NCI-H187 (cell line): ENCODE measurements at places on chromosomes 12 and 14.

DNA sequence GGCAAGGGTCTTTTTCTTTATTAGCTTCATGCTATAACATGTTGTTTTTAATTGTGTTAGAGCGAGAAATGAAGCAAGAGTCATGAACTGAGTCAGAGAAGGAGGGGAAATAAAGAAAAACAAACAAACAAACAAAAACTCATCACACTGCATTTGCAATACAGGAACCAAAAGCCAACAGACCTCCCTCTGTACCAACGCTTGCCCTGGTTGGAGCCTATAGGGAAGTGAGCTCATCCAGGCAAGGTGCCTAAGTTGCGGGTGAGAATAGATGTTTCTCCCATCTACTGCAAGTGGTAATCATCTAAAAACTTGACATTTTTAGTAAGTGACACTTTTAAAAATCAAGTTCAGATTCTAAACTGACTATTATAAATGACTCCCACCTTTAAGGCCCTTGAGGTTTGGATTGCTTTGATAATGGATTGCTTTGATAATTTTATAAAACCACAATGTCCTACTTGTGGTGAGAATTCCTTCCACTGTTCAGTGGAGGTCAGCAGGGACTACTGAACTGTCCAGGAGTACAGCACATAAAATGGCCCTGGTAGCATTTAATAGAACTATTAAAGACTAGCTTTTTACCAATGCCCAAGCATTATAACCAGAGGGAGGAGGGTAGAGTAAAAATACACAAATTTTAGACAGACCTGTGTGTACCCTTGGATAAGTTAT is 31.3 kb downstream of the SLC38A1 start:
- no peak for DNase-seq

DNA sequence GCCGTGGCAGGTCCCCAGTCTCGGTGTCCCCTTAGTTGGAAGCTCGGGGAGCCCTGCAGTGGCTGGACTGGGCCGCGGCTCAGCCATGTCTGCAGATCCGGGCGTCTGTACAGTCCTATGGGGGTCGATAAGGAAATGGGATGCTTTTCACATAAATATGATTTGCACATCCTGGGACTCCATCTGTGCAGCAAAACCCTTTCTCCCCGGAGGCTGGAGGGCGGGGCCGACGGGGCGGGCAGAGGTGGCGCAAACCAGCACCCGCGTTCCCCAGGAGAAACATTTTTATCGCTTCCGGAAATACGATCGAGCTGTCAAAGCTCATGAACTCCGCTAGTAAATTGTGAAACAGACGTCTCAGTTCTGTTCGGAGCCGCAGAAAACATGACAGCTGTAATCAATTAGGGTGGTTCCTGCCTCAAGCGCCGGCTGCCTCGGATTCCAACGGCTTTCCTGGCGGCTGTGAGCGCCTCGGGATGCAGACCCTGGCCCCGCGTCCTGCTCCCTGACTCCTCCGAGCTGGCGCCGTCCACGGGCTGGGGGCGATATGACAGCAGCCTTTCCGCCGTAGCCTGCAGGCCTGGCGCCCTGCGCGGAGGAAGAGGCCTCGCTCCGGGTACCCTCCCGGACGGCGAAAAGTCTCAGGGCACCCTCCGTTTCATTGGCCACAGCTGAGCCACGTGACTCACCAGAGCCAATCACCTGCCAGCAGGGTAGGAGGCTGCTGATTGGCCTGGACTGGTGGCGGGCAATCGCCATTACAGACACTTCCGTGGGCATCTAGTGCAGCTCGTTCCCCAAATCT is 23.0 kb downstream of the DIO3 start:
- DNase-seq, result no peak

DNA sequence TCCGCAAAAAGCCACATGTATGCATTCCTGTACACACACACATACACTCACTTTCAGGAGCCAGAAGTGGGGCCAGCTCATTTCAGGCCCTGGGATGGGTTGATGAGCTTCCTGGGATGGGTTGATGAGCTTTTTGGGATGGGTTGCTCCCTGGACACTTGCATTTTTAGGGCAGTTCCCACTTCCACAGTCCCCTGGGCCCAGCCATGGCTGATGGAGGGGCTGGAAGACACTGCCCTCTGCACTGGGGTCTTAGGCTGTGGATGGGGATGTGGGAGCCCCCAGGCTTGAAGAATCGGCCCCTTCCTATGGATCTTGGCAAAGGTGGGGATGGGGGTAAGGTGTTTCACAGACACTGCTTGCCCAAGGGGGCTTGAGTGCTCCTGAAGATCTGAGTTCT is 12.7 kb downstream of the ACVRL1 start:
- DNase-seq, result no peak

DNA sequence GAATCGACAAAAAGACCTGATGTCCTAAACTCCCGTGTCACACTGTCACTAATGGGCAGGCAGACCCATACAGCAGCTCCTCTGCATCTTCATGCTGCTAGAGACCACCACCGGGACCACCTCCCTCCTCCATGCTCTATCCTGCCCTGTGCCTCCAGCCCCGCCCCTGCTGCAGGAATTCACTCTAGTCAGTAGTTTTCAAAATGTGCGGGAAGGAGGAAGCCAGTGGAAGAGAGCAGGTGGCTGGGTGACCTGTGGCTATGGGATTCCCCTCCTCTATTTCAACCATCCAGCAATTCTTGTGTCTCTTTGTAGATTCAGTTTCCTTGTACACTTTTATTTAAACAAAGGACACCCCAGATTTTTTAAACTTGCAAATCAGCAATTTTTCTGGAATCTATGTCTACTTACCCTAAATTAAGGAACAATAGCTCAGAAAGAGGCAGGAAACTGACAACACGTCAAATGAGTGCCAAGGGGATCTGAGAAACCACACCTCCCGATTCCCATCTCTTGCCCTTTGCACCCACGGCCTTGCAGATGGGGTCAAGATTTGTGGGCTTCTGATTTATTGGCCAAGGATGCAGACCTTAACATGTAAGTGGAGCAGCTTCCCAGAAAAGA is 20.4 kb upstream of the MAP1LC3B2 start:
- DNase-seq, result no peak

DNA sequence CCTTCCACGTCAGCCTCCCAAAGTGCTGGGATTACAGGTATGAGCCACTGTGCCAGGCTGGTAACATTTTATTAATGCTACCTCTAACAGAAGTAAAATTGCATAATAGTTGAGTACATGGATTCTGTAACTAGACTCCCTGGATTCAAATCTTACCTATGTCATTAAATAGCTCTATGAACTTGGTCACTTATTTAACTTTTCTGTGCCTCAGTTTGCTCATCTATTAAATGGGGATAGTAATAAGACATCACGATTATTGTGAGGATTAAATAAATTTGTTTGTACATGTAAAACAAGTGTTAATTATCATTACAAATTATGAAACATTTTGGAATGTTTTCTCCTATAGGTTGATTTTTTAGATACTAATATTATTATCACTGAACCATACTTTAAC is 6.7 kb downstream of the ACTR6 start:
- no peak for DNase-seq

- no peak for DNase-seq
These were observed 97.7 kb downstream of the SETD3 start for GRCh38 chr14:99382781-99383471.

GRCh38 chr12:47874316-47874715 is 30.5 kb downstream of the VDR start:
- no peak for DNase-seq

- no peak for DNase-seq
These were observed 35.8 kb downstream of the PRMT8 start for GRCh38 chr12:3526776-3527175.

DNA sequence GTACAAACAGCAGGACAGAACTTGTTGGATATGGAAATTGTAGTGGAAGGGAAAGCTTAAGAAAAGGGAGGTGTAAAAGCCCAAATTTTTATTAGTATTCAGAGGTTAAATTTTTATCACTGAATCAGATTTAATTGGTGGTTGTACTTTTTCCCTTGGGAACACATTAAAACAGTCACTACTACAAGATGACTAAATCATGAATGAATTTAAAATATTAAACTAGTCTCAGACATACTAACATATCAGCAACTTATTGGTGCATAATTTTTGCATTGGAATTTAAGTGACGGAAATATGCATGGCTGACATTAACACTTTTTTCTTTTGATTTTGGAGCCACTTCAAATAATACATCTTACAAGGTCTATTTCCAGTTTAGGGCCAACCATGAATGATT is 27.6 kb downstream of the SAMD4A start:
- no peak for DNase-seq

DNA sequence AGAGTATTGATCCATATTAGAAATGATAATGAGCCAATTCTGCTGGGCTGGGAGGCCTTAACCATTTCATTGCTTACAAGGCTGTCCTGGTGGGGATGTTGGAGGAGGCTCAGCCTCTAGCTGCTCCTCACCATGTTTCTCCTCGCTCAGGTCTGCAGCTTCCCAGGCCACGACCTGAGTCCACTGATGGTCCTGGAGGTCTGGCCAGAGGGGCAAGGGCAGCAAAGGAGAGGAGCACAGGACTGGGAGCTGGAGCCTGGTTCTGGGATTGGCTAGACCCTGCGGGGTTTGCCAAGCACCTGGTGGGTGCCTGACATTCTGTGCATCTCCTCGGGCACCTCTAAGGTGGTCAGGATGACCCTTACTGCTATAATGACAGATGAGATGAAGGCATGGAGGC is 92.6 kb downstream of the KIF26A start:
- no peak for DNase-seq

DNA sequence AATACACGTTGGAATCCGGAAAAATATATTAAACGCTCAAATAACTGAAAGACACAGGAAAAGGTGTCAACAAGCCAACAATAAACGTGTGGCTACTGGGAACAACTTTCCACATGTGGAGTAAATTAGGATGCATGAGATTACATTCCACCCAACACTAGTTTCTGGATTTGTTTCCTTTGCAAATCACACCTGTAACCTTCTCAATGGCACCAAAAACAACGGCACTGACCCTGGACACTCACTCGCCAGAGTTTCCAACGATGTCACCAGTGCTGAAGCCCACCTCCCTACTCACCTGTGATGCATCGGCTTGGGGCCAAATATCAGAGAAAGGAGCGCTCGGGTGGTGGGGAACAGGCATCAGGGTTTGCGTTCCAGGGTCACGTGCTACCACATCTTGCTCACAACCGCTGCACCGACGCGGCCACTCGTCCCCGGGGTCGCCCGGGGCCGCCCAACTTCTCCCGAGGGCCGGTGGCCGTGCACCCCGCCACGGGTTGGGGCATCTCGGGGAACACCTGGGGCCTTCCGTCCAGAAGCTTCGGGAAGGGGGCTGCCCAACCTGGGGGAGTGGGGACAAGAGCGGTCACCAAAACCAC is 629 bp downstream of the PRDM4 start:
- DNase-seq, result no peak

DNA sequence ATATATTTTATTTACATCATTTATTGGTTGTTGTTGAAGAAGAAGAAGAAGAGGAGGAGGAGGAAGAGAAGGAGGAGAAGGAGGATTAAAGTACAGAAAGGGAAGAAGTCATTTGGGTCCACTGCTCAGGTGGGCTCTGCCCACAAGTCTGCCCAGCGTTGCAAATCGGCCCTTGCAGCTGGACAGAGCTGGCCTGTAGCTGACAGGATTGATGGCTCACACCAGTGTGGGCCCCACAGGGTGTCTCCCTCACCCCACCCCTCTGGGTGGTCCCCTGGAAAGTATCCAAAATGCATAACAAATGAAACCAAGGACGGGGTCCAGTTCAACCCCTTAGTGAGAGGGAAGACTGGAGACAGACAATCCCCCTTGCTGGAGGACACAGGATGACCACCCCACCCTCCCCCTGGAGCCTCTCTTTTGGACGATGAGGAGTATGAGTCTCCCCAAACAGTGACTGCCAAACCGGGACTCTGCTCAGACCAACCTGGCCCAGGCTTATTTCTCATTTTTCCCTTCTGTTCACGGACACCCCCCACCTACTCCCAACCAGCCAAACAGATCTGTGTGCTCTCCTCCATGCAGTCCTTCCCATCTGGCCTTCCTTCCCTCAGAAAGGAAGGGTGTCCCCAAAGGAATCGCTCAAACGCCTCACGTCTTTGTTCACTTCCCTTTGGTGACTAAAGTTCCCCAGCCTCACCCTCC is 17.7 kb downstream of the DPF3 start:
- DNase-seq, result no peak

- DNase-seq, result no peak
These were observed 2.3 kb downstream of the GNPNAT1 start for GRCh38 chr14:52789118-52789517.

DNA sequence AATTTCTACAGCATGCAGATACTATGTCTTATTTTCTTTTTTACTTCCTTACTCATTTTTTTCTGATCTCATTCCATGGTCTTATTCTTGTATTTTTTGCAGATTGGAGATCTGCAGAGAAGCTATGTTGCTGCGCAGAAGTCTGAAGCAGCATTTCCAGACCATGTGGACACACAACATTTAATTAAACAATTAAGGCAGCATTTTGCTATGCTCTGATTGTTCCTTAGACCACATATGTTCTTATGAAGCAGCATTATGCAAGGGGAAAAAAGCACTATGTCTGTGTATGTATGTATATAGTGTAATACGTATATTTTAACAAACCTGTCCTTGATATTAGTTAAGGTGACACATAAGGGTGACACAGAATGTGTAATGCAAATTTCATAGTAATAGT is 52.7 kb downstream of the TTC8 start:
- no peak for DNase-seq

DNA sequence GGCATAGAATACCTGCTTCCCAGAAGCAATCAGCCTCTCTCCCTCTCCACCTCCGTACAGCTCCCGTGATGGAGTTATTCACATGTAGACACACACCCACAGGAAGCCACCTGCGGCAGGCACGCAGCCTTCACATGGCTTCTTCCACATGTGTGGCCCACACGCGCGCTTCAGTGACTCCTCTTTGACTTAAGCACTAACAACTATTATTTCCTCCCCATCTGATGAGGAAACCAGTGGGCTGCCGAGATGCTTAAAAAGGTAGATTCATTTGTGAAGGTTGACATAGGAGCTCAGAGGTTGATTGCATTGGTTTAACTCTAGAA is 69.3 kb downstream of the PRMT8 start:
- DNase-seq, result no peak

GRCh38 chr12:67665679-67666078 is 17.1 kb downstream of the DYRK2 start:
- no peak for DNase-seq

- no peak for DNase-seq
These were observed 332.9 kb downstream of the PCNX1 start for GRCh38 chr14:71240171-71240570.

- DNase-seq, result no peak
These were observed 34.9 kb downstream of the GPHB5 start for GRCh38 chr14:63283884-63284248.

GRCh38 chr12:54398995-54399793 is 14.7 kb upstream of the ZNF385A start:
- peak; percentile 68 for DNase-seq

DNA sequence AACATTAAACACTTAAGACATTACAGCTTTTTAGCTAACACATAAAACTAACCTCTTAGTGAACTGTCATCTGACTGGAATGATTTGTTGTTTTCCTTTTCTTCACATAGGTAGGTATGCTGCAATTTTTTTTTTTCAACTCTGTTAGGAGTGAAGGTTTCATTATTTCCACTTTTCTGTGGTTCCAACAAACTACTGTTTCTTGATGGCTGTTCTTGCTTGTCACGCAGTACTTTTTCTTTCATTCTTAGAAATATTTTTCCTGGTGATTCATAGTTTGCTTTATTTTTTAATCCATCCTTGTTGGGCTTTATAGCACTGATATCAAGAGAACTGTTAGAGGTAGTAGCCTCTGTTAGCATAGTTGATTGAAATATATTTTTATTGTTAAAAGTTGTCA is 6.3 kb downstream of the MIS18BP1 start:
- no peak for DNase-seq
